Lower leg skin (tissue), 4 donors: ENCODE measurements at places on chromosomes 6 and 20. TPM values are rescaled to one million over a fixed set of nuclear protein-coding genes. Genes with fewer than 3 reads are reported as not detected.

The BMP6 gene
- total RNA-seq, result 1.7 TPM

The NDUFAF4 gene
- total RNA-seq, result 17.3 TPM

The GABRR1 gene
- 0.86 TPM for total RNA-seq

The ADGRF4 gene
- 58.8 TPM for total RNA-seq

The LINC00237 gene
- total RNA-seq, result not detected

The ETV7 gene
- 30.0 TPM for total RNA-seq

The C6orf58 gene
- total RNA-seq, result not detected

The FOXA2 gene
- total RNA-seq, result not detected

The SLC44A4 gene
- total RNA-seq, result 5.2 TPM

The GSTA1 gene
- total RNA-seq, result not detected

The MAFB gene
- 96.8 TPM for total RNA-seq

The COL11A2 gene
- total RNA-seq, result 0.30 TPM

GRCh38 chr20:39039261-39039660 is 77.1 kb downstream of the DHX35 start:
- no peak for DNase-seq

DNA sequence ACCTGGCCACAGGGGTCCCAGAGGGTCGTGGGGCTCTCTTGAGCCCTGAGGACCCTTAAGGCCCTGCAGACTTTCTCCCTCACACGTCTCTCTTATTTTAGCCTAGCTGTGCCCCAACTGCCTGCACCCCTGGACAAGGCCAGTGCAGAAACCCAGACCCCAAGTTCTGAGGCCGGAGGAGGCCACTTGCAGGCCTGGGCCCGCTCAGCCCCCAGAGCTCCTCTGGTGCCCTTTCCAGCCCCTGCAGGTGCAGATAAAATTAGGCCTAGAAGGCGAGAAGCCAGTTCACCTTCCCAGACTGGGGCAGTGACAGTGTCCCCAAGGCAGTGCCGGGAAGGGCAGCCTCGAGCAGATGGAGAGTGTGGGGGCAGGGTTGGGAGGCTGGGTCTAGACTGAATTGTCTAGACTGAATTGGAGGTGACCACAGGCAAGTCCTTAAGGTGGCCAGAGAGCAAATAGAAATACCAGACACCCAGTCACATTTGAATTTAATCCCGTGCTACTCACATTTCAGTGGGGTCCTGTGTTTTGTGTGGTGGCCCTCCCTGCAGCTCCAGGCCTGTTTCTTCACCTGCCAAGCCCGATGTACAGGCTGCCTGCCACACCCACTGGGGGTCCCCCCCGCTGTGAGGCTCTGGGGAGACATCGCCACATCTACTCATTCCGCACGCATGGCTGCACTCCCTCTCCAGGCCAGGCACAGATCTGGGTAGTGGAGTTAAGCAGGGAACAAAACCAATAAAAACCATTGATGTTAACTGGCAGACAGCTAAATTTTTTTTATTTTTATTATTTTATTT is 8.6 kb upstream of the IP6K3 start:
- no peak for DNase-seq

DNA sequence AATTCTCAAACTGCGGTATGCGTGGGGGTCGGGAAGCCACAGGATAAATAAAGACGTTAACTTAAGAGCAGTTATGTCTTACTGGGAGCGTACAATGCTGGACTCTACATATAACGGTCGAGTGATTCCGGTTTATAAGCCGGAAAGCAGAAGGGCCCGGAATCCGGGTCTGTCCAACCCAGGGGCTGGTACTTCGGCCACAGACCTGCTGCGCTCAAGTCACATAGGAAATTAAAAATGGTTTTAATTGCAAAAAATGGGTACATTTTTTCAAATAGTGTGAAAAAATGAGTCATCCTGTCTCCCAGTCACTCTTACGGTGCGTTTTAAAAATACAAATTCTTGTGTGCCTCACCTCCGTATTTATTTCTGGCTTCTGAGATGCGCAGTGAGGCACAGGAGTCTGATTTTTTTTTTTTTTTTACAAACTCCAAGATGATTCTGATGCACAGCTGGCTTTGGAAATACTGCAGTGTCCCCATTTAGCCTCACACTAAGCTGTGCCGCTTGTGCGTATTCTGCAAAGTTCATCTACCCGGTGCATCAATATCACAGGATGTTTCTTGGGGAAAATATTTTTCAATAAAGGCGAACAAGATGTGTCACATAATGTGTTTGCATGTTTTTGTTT is 1.0 kb downstream of the PCIF1 start:
- DNase-seq, result no peak

- DNase-seq, result no peak
These were observed 705.0 kb upstream of the EPHA7 start for GRCh38 chr6:94124333-94124732.

- no peak for DNase-seq
These were observed 62.3 kb downstream of the PAX1 start for GRCh38 chr20:21767739-21768223.

DNA sequence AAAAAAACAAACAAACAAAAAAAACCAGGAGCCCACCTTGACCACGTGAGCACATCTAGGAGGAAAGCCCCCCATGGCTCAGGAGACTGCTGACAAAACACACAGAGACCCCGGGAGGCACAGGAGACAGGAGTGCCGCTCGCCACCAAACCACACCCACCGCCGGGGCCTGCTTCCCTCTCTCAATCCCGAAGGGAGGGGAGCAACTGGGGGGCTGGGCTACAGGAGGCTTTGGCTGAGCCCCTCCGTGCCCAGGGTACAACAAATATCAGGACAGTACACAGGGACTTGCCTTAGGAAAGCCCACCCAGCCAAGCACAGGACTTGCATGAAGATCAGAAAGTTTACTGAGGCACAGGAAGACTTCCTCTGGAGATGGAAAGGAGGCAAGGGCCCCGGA is 102.5 kb downstream of the TAF4 start:
- DNase-seq, result no peak

DNA sequence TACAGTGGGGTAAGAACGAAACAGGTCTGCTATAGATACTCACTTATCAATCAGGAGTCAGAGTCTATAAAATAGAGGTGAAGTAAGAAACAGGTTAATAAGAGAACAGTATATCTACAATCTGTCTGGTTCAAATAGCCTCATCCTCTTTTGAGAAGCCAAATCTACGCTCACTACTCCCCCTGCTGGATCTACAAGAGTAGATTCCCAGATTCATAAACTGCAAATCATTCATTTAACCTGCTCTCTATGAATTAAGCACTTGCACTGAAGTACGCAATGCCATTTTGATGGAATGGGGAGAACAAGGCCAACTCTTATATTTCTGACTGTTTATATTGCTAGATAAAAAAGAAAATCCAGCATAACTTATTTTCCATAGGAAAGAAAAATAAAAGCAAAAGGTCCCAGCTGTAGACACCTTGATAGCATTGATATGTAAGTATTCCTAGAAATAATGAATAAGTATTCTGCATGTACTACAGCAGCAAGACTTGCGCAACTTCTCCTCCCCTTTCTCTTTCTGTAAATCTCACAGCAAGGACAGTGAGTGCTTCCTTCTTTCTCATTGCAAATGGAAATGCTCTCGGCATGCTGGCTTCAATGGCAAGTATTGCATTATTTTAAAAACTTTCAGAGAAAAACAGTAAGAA is 92.3 kb downstream of the RFX6 start:
- no peak for DNase-seq

DNA sequence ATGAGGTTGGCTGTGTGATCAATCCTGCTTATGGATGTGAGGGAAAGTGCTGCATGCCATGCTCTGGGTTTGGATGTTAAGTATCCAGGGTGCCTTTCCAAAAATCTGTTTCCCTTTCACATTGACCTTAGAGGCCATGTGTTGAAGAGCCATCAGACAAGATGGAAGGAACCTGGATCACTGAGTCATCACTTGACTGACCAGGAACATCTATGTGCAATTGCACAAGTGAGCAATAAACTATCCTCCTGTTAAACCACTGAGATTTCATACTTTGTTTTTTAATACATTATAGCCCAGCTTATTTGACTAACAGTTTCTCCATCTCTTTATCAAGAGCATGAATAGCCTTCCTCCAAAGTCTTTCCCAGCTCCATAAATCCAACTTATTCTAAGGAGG is 17.8 kb upstream of the TMEM14A start:
- DNase-seq, result no peak

DNA sequence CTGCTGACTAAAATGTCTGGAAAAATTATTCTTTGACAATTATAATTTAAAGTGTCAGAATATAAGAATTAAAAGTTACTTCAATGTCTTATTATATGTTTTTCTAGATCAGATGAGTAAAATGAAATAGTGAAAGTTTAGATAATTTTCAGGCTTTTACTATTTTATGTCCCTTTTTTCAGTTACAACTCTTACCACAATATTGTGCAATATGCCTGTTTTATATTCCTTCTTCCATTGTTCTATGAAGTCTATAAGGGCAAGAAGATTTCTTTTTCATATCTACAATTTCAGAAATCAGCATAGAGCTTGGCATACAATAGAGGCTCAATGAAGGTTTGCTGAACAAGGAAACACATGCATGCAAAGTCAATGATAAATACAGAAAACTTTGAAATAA is 401.2 kb upstream of the HTR1E start:
- no peak for DNase-seq

- no peak for DNase-seq
These were observed 312.7 kb downstream of the LAMA2 start for GRCh38 chr6:129195643-129196042.

GRCh38 chr6:138485005-138485545 is 14.2 kb downstream of the NHSL1 start:
- no peak for DNase-seq

- no peak for DNase-seq
These were observed 145.1 kb upstream of the PRDM1 start for GRCh38 chr6:105940990-105941389.

DNA sequence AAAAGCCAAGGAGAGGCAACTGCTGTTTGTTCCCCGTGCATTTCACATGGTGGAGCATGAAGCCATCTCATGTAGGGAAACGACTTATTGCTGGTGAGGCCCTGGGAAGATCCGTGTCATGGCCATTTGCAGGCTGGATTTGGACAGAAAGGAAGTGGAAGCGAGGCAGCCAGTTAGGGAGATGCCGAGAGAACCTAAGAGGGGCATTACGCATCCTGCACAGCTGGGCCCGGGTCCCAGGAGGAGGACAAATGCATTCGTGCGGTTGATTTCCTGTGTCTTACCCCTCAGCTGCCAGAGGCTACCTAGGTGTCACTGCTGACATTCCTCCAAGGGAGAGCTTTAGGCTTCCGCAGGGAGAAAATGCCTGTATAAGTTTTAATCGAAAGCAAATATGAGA is 316.2 kb upstream of the CDYL start:
- no peak for DNase-seq

- DNase-seq, result no peak
These were observed 22.5 kb upstream of the IRAK1BP1 start for GRCh38 chr6:78844899-78845298.

DNA sequence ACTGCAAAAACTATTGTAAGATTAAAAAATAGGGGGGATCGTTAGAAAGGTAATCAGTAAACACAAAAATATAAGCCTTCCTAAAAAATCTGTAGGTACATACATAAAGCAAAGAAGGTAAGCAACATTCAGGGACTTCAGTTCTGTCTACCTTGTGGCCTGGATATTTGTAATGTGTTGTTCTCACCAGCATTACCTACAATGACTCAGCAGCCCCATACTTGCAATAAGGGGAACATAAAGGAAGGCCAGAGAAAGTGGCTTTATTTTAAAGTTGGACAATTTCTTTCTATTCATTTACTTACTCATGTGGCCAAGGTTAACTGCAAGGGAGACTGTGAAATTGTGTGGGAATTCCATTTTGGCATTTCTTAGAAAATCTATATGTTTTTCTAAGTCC is 277.2 kb upstream of the PREP start:
- DNase-seq, result no peak
